HS-27A (cell line): ENCODE measurements at places on chromosomes 3 and 15.
A peak's percentile ranks its signal among the peaks of the same experiment; 100 is the strongest.

- no peak for DNase-seq
Observed at GRCh38 chr15:32700501-32701150, 17.2 kb upstream of the GREM1 start.

DNA sequence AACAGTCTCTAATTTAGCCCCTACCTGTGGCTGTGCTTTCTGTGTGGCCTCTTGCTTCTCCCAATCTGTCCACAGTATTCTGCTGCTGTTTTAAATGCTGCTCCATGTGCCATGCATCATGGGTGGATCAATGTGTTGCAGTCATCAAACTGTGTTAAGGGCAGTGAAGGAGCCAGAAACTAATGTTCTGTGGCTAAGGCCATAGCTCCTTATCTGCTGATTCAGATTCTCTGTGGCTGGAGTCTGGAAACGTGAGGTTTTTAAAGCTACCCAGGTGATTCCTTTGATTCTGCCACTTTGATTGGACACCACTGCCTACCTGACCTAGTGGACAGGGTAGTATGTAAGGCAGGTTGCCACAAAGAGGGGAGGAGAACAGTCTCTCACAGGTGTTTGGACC lies 44.8 kb downstream of the MORC1 start:
- no peak for DNase-seq

DNA sequence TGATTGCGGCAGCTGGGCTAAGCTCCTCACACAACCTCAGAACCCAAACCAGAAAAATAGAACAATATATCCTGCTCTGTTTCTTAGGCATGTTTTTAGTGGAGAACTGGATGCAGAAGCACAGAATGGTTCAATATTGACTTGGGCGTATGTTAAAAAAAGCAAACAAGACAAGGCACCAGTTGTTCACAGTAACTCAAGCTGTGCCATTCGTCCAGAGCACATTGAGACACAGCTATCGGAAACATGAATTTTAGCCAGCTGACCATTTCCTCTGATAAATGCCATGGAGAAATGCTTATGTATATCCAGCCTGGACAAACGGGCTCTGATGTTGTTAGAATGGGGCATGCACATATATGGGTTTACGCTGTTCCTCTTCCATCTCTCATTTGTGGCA lies 129.2 kb upstream of the PDZRN3 start:
- DNase-seq: no peak

GRCh38 chr3:72821161-72821781 lies 27.0 kb downstream of the SHQ1 start:
- DNase-seq: no peak

GRCh38 chr15:32935139-32935538 lies 217.3 kb downstream of the GREM1 start:
- DNase-seq: no peak

DNA sequence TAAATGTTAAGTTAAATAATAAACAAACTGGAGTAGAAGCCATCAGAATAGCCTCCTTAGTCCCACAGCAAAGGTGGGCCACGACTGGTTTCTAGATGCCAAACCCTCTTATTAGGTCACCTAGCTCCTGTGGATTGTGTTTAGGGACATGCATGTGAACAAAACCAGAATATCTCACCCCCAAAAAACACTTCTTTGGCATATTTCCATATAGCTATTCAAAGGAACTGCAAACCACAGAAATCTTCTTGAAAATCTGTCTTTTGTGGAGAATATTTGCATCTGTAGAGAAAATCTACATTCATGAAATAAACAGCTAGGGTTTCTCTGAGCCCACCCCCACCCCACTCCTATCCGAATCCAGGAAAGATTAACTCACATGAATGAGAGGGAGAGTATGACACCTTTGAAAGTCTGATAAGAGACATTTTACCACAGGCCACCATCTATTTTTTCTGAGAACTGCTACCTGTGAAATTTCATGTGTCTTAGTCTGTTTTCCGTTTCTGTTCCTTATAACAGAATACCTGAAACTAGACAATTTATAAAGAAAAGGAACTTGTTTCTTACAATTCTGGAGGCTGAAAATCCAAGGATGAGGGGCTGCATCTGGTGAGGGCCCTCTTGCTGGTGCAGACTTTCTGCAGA lies 159.4 kb downstream of the NEK10 start:
- no peak for DNase-seq

DNA sequence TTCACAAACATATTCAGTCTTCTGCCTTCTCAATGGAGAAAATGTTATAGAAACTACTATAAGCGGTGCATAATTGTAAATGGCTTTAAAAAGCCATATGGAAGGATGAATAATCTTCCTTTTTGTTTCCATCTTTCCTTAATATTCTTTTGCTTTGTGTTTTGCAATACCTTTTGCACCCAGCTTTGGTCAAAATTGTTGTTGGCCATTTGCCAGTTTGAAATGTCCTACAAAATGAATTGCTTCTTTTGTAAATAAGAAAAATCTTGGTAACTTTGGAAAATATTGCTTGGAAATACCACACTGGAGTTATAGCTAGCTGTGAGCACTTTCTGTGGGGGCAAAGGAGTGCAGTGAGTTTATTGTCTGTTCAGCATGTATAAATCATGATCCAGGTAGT lies 93.5 kb upstream of the NR2F2 start:
- DNase-seq: no peak

- no peak for DNase-seq
Observed at GRCh38 chr15:99122831-99123712, 18.2 kb downstream of the SYNM start.

GRCh38 chr3:149424918-149425317 lies 47.5 kb upstream of the TM4SF1 start:
- no peak for DNase-seq

GRCh38 chr3:56443372-56443771 lies 24.9 kb downstream of the ERC2 start:
- DNase-seq: no peak

- no peak for DNase-seq
Observed at GRCh38 chr3:188212308-188212969, 58.5 kb downstream of the LPP start.

DNA sequence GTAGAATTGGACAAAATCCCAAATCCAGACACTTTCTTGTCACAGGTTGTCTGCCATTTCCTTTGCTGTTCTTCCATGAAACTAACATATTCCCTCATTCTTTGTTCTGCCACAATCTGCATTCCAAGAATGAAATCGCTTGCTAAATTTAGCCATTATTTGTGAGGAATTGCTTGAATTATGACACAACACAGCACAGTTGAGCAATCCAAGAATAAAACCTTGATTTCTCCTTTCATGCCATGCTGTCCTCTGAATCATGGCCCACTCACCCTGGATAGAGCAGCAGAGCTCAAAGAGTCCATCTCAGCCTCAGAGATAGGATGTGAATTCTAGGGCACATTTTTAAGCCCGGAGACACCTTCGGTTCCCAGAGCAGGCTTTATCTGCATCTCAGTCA lies 35.2 kb upstream of the GREM1 start:
- DNase-seq: no peak

DNA sequence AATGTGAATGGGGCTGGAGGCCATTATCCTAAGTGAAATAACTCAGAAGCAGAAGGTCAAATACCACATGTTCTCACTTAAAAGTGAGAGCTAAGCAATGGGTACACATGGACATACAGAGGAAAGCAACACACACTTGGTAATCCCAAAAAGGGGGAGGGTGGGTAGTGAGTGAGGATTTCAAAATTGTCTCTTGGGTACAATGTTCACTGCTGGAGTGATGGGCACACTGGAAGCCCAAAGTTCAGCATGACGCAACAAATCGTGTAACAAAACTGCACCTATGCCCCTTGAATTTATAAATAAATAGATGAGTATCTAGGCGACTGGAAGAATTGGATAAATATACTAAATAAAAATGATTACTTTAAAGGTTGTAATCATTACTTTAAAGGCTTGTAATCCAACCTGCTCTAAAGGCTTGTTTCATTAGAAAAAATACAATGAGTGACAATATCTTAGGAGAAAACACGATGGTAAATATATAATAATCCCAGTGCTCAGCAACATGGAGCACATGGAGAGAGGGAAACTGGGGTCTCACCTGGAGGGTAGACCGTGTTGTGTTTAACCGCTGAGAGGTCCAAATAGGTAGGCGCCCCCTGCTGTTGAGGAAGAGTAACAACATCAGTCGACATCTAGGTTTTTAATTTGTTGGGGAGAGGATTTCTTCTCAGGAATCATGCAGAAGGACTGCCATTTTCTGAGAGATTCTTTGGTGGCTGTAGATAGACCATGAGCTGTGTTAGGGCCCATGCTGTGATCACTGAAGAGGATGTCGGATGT lies 78.5 kb upstream of the ROBO1 start:
- DNase-seq: no peak

GRCh38 chr3:177928172-177928873 lies 607.9 kb upstream of the KCNMB2 start:
- no peak for DNase-seq

- DNase-seq: no peak
Observed at GRCh38 chr3:126542340-126543241, 16.1 kb downstream of the C3orf22 start.

DNA sequence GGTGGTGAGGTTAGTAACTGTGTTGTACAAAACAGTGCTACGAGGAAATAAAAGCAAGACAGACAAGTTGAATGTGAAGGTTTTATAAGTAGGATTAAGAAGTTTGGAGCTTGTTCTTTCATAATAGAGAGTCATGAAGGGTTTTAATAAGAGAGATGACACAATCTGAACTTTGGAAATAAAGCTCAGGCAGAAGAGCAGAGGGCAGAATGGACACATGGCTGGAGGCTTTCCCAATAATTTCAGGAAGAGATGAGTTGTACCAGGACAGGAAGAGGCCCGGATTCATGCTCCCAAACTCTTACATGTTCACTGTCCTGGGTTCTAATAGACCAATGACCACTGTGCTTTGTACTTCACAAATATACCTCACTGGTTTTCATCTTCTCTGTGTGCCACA lies 194.8 kb downstream of the SLC9A9 start:
- no peak for DNase-seq

DNA sequence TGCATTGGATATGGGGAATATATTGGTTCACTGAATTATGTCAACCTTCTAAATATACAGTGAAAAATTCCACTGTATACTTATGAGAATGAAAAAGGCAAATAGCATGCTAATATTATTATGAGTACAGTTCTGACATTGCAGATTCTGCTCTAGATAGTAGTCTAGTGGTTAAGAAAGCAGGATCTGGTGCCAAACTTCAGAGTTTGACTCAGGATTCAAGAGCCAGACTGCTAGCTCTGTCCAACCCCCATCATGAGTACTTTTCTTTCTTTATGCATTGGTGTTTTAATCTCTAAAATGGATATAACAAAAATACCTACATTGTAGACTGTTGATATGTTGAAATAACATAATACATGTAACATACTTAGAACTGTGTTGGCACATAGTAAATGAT lies 57.3 kb upstream of the PLSCR4 start:
- peak; percentile 53 for DNase-seq

GRCh38 chr3:115704661-115705338 lies 81.5 kb downstream of the GAP43 start:
- no peak for DNase-seq

DNA sequence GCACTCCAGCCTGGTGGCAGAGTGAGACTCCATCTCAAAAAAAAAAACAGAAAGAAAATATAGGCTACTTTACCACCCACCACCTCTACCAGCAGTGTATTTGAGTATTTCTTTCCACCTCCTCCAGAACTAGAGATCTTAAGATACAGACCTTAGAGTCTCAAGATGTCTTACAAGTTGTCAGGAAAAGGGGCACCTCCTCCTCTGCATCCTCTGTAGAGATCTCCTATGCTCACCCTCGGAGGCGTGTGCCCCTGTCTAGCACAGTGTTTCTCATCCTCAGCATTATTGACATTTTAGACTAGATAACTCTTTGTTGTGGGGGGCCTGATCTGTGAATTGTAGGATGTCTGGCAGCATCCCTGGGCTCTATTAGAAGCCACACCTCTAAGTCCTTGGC lies 27.7 kb upstream of the P4HTM start:
- DNase-seq: no peak

- DNase-seq: no peak
Observed at GRCh38 chr3:52259035-52259434, 13.5 kb downstream of the PPM1M start.

DNA sequence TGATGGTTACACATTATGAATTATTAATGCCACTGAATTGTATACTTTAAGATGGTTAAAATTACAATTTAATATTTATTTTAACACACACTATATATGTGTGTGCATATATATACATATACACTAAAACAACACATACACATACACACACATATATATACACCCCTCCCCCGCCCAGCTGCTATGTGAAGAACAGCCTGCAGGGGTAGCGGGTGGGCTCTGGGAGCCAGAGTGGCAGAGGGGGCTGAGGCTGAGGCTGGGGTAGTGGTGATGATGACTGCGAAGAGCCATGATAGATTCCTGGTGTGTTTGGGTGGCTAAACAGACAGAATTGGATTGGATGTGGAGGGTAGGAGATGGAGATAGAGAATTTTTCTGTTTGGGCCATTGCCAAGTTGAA lies 39.4 kb upstream of the APEH start:
- DNase-seq: no peak

- no peak for DNase-seq
Observed at GRCh38 chr3:130839813-130840212, 54.1 kb upstream of the ATP2C1 start.

DNA sequence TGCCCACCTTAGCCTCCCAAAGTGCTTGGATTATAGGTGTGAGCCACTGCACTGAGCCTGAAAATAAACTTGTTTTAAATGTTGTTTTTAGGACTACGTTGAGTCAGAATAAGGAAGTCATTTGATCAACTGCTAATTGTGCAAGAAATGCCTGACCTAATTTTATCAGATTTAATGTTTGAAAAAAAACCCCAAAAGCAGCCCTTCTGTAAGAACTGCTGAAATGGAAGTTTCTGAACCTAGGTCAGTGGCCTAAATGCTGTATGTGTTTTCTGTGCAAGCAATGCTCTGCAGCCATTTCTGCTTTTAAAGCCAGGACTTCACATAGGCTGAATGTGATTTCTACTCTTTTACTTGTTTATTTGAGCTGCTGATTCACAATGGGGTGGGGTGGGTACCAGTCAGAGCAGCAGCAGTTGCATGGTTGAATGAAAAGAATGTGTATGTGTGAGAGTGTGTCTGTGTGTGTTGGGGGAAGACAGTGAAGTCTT lies 6.6 kb downstream of the GPX1 start:
- DNase-seq: no peak

DNA sequence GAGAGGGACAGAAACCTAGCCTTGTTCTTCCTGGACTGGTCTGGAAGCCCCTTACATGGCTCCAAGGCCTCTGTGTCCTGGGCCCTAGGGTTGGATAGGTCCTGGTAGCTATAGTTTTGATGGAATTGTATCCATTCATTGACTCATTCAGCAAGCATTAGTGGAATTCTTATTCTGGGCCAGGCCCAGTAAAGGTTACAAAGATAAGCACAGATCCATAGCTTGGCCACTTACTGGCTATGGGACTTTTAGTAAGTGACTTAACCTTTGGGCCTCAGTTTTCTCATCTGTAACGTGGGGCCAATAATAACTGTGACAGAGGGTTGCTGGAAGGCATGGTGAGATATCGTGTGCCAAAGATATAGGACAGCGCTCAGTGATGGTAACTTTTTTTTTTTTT lies 13.6 kb upstream of the DAG1 start:
- peak; percentile 49 for DNase-seq

GRCh38 chr3:4006288-4006687 lies 207.1 kb downstream of the LRRN1 start:
- DNase-seq: no peak
